ENCODE measurements at places on chromosomes 5 and 9. TPM values are rescaled to one million over a fixed set of nuclear protein-coding genes. Genes with fewer than 3 reads are reported as not detected.

Gene RXRA
- total RNA-seq = 83.3 TPM

Gene FOXI1
- total RNA-seq = 2.2 TPM

Gene TEX48
- not detected for total RNA-seq

Gene TAF11L5
- not detected for total RNA-seq

Gene SPATA31A3
- not detected for total RNA-seq

Gene SPATA31E1
- total RNA-seq = 0.05 TPM

Gene CCDC192
- total RNA-seq = 0.26 TPM

Gene FPGS
- 51.3 TPM for total RNA-seq

Gene NIPSNAP3A
- 25.1 TPM for total RNA-seq

Gene FGF1
- total RNA-seq = 0.13 TPM

Gene ACTBL2
- total RNA-seq = not detected

Gene EPB41L4B
- total RNA-seq = 0.41 TPM

Gene MARCOL
- total RNA-seq = not detected

Gene EGFLAM
- total RNA-seq = 29.6 TPM

Gene FAM78A
- total RNA-seq = 73.4 TPM

Gene CDX1
- 0.59 TPM for total RNA-seq

Gene COL15A1
- total RNA-seq = 24.0 TPM

Gene UGT3A1
- total RNA-seq = 0.85 TPM

Gene RELL2
- 17.4 TPM for total RNA-seq

Gene MAN2A1
- 83.6 TPM for total RNA-seq

Gene PDE6A
- total RNA-seq = not detected

Gene RANBP17
- total RNA-seq = 22.7 TPM

Gene SPINK7
- total RNA-seq = not detected

Gene XRCC4
- 6.8 TPM for total RNA-seq

Gene EPB41L4A
- 50.6 TPM for total RNA-seq

Gene CENPH
- total RNA-seq = 13.1 TPM

Gene HAPLN1
- 42.1 TPM for total RNA-seq

Gene GPR150
- not detected for total RNA-seq

Gene WDR38
- not detected for total RNA-seq

Gene ENHO
- 4.1 TPM for total RNA-seq

Gene AFAP1L1
- total RNA-seq = 393 TPM

Gene STPG3
- total RNA-seq = not detected

Gene KIF12
- total RNA-seq = 0.26 TPM

Gene PTPRD
- total RNA-seq = 47.8 TPM

Gene RXFP3
- 0.18 TPM for total RNA-seq

Gene FAM120A
- 56.1 TPM for total RNA-seq

Gene KLHL9
- total RNA-seq = 39.5 TPM

Gene HCN1
- total RNA-seq = not detected

Gene GABRA6
- total RNA-seq = not detected

Gene SLC6A3
- 0.10 TPM for total RNA-seq

Gene ORM1
- total RNA-seq = not detected

Gene PDGFRB
- total RNA-seq = 23.7 TPM

Gene WNT8A
- 0.69 TPM for total RNA-seq

Gene DNAI1
- 0.74 TPM for total RNA-seq

Gene TTC23L
- total RNA-seq = 0.26 TPM

Gene ANKRD55
- total RNA-seq = not detected

Gene STK32A
- 0.87 TPM for total RNA-seq

Gene PGM5
- total RNA-seq = 1.2 TPM

Gene HTR4
- total RNA-seq = not detected

Gene PCDHGA9
- 3.1 TPM for total RNA-seq

Gene ADAMTS16
- total RNA-seq = 27.8 TPM

Gene GTF3C5
- total RNA-seq = 71.7 TPM

Gene TRIM7
- total RNA-seq = not detected

Gene MEGF10
- total RNA-seq = 5.6 TPM

Gene SLC45A2
- total RNA-seq = 0.15 TPM
